ENCODE measurements at places on chromosomes 7 and 10.

DNA sequence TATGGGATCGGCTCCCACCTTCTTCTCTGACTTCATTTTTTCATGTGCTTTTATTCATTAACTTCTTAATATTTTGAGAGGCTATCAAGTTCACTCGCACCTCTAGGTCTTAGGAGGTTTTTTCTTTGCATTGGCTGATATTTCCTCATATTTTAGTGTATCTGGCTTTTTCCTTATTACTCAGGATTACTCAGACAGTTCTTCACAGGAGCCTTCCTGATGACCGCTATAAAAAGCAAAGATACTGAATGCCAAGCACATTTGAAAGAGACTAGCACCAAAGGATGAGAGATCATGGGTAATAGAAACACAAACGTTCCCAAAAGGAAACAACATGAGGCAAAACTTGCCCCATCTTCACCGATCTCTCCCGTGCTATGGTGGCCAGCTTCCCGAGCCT lies 409.2 kb upstream of the KLF6 start:
- DNase-seq, result no peak

- DNase-seq, result peak; percentile 87
These were observed at the start of gene SERPINE1 for GRCh38 chr7:101126651-101127459. Gene SERPINE1 (plus strand): TSS chr7:101127104. CDS start chr7:101128394, 1,290 bp downstream.

- DNase-seq, result no peak
These were observed 51.2 kb upstream of the CFAP46 start for GRCh38 chr10:132993271-132994184.

DNA sequence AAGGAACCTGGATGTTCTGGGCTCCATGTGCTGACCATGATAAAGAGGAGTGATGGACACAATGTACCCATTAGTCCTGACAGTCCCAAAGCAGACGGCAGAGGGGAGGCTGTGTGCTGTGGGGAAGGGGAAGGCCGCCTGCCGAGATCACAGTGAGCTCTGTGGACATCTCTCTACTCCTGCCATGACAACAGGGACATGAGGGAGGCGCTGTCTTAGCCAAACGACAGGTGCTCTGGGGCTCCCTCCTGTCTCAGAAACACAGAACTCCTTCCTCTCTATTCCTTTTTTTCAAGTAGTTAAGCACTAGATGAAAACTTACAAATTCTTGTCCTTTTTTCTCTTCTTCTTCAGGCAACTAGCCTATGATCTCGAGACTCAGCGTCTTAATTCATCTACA lies 113.1 kb downstream of the RNF32 start:
- no peak for DNase-seq

GRCh38 chr7:19353180-19353579 lies 208.0 kb upstream of the FERD3L start:
- no peak for DNase-seq

GRCh38 chr10:35340975-35341374 lies 4.7 kb downstream of the CCNY start:
- no peak for DNase-seq

DNA sequence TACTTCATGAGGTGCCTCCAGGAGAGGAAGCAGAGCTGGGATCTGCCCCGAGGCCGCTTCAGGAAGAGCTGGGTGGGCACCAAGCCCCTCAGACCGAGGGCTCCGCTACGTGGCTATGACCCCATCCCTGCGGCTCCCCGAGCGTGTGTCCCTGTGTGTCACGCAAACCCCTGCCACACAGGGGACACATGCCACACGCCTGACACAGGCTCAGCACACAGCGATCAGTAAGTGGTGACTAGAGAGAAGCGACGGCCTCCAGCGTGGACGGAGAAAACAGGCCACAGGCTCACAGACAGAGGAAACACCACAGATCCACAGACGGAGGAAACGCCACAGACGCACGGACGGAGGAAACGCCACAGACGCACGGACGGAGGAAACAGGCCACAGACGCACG lies 18.5 kb downstream of the DIP2C start:
- no peak for DNase-seq

DNA sequence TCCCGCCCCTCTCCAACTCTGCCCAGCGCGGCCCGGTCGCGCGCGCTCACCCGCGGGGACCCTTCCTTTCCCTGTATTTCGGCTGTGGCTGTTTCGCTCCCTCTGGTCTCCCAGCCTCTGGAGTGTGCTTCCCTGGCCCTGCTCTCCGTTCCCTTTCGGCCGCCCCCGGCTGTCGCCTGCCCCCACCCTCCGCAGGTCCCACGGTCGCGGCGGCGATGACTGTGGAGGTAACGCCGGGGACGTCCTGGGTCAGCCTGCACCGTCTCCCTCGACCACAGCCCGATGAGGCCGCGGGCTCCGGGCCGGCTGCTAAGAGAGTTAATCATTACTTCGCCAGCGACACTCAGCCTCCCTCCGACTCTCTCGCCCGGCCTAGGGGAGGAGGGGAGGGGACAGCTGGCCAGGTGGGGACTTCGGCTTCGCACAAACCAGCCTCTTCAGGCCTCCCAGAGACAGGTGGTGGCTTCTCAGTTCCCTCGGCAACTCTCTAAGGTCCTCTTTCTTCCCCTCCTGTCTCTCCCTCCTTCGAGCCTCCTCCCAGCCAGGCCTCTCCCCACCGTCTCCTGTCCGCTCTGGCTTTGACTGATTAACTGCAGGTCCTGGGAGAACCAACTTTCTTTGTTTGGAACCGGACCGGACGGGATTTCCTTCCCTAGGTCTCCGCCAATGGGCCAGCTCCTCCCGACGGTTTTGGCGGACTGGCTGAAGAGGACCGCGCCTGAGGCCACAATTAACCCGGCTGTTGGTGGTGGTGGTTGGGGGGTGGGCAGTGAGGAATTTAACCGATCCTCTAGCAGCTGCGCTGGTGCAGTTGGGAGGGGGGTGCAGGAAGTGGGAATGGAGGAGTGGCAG lies 5.6 kb upstream of the PAX2 start:
- DNase-seq, result no peak

DNA sequence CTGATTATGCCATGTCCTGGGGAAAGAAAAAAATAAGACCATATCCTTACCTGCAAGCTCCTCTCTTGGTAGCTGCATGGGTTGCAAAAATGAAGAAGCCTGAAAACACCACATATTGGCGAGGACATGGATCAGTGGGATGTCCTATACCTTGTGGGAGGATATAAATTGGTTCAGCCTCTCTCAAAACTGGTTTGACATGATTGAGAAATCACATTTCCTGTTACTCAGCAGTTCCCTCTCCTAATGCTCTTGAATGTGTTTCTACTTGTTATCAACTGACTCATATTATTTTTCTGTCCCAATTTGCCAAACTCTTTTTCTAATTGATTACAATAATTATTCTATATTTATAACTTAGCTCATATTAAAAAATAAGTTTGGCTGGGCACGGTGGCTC lies 380.2 kb downstream of the EXOC4 start:
- DNase-seq, result no peak

DNA sequence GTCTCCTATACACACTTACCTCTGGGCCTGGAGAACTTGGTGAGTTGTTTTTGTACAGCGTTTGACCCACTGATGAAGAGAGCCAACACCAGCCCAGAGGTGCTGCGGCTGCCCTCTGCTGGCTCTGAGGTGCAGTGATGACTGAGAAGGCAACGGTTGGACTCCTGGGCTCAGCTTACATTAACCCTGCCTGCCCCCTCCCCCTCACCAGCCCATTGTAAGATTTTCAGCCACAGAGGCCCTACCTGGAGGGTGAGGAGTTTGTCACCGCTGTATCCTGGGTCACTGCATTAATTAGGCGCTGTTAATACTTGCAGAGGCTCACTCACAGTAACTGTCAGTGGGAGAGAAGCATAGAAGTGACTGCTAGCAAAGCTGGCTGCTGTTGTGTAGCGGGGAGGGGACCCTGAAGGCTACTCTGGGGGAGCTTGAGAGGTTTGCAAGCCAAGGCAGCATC lies 19.0 kb upstream of the ANKRD2 start:
- DNase-seq, result peak; percentile 88

- DNase-seq, result no peak
These were observed 122.5 kb upstream of the CDK13 start for GRCh38 chr7:39827571-39827970.

GRCh38 chr10:116053910-116054309 lies 219.1 kb downstream of the GFRA1 start:
- no peak for DNase-seq

Data from left ventricle myocardium superior (tissue), 1 donor.